ENCODE measurements at places on chromosomes 1 and 21.

DNA sequence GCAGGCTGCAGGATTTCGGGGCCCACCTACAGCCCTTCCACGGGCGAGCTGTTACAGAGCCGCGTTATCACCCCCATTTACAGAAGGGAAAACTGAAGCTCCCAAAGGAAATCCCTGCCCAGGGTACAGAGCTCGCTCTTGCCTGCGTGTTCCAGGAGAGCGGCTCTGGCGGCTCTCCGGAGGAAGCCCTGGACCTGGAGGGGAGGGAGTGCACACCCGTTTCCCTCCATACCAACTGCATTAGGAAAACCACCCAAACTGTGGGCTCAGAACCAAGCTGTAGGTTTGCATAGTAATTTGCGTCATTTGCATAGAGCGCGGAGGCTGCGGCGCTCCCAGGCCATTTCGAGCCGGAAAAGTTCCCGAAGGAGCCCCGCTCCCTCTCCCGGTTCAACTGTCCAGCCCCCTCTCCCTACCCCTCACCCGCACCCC lies 24.7 kb upstream of the ADGRB2 start:
- DNase-seq, result peak; percentile 78

DNA sequence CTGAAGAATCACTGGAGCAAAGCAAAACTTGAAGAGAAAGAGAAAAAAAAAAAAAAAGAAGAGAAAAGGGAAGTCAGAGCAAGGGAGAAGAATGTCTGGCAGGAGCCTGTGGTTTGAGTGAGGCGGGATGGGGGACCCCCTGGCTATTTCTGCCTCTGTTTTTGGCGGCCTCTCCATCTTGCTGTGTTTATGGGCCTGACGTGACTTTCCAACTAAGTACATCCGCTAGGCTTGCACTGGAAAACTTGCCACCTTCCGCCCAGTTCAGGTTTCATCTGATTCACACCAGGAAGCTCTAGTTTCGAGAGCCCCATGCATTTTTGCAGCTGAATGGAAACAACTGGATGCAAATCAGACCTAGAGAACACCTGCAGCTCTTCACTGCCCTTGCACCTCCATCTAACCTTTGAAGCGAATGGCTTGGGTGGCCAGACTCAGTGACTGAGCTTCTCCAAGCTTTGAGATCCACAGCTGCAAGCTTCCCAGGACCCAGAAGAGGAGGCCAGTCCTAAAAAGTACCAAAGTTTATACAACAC lies 28.0 kb downstream of the TBX15 start:
- peak; percentile 89 for DNase-seq

DNA sequence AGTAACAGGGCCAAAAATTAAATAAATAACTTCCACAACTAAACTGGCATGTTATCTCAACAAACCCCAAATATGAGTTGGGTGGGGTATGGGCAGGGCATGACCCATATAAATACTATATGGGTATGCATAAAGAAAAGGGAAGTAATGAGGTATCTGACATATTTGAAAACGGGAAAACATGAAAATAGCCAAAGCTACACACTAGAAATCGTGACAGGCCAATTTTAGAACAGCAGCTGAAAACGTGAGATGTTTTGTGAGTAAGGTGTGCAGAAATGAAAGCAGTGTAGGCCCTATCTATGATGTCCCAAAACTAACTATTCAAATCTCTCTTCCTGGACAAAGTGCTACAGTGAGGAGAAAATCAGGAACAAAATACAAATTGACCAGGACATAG lies 537.9 kb upstream of the NR5A2 start:
- DNase-seq, result no peak

GRCh38 chr1:165852871-165853270 lies 25.5 kb downstream of the UCK2 start:
- DNase-seq, result no peak

GRCh38 chr21:18608226-18608625 lies 204.6 kb upstream of the TMPRSS15 start:
- DNase-seq, result no peak

DNA sequence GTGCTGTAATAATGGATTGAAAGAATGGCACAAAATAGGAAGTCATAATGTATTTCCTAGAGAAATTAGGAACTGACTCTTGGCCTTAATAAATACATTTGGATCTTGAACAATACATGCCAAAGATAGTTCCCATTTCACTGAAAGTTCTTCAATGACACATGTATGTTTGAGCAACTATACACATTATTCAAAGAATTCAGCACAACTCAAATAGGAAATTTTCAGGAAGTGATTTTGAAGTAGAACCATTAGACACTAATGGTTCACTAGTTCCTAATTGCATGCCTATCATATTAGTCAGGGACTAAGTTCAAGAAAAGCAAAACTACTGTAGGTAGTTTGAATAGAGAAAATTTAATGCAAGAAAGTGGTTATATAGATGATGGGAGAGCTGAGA lies 404.7 kb downstream of the LMO4 start:
- no peak for DNase-seq

DNA sequence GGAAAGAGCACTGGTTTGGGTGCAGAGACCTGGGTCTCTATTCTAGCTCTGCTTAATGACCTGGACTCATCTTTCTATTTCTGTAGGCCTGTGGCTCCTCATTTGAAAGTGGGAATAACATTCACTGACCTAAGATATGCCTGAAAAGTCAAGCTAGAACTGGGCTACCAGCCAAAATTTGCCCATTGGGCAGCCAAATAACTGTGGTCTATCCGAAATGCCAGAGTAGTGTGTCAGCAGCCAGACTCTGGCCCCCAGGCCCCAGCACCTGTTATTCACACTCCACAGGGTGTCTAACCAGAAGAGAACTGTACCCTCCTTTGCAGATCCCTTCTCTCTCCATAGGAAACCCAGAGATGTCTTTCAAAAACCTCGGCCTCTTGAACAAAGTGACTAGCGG lies 12.6 kb downstream of the DAB1 start:
- peak; percentile 65 for DNase-seq

- no peak for DNase-seq
Observed at GRCh38 chr21:42542196-42542595, 28.5 kb downstream of the SLC37A1 start.

DNA sequence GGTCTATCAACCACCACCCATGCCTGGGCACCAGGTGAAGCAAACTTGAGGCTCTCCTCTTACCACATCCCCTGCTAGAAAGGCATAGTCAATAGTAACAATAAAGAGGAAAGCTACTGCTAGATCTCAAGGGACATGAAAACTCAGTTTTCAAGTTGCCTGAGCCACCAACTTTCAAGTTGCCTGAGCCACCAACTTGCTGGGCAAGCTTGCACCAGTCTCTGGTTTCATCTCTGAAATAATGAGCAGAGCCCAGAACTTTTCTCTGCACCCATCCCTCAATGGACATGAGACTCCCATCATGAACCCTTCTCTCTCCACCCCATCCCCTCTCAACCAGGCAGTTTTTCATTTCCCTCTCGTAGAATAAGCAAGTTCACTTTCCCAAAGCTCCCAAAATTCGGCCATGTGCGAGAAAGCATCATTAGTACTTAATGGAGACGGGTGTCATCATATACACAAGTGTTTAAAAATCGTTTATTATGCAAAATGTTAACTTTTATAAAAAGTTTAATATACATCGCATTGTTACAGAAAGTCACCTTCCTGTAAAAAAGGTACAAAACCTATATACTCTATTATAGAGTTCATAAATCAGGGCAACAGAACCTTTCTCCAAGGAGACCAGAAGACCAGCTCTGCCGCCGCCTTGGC lies 1.7 kb downstream of the ID3 start:
- peak; percentile 14 for DNase-seq

GRCh38 chr1:15493869-15494390 lies 18.0 kb downstream of the CELA2B start:
- no peak for DNase-seq

- no peak for DNase-seq
Observed at GRCh38 chr1:160069460-160070231, at the start of gene KCNJ10. KCNJ10 (minus strand) TSS chr1:160070160; CDS start chr1:160042532, 27,628 bp downstream.

DNA sequence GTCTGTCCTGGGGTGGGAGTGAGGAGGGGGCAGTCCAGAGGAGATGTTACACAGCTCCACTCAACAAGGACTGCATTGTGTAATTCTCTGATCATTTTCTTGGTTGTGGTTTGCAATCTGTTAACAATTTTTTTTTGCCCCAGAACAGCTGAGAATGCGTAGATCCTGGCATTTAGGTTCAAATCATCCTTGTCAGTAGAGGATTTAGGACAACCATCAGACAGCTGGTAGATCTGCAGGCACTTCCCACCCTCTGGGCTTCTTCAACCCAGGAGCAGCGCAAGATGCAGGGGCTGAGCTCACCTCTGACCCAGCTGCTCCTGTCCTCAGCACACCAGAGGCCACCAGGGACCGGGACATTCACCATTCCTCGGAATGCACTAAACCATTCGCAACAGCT lies 13.5 kb downstream of the BCAR3 start:
- DNase-seq, result peak; percentile 55

GRCh38 chr1:30521261-30521865 lies 202.0 kb downstream of the MATN1 start:
- DNase-seq, result no peak

DNA sequence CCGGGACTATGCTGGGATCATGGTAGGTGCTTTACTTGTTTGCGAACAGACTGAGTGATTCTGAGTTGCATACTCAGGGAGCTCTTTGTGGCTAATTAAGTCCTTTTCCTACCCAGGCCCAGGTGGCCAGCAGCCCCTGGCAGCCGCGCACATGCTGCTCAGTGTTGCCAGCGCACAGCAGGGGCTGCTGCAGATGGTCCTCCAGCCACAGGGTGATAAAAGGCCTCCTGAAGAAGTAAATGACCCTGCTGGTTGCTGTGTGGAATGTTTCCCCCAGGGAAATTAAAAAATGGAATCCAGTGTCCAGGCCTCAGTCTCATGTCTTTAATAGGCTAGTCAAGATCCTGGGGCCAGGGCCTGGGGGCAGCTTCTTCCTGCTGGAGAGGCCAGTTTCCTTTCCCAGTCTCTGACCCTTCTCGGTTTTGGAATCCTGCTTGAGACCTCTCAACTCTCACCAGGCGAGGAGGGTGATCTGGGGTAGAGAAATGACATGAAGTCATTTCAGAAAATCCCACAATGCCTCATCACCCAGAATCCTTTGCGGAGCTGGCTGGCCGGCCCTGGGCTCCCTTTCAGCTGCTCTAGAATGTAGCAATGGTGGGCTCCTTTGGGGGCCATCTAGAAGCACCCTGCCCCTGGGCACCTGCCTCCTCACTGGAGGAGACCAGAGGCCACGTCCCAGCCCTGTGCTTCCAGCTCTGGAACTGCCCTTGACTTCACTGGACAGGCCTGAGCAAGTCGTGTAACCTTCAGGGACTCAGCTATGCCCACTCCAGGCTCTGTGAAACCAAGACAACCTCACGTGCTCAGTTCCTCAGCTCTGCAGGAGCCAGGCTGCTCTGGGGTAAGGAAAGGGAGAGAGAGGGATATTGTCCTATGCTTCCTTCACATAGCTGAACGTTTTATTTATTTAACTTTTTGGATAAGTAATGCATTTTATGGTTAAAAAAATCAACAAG lies 131.4 kb downstream of the MRPS6 start:
- DNase-seq, result no peak

- DNase-seq, result no peak
Observed at GRCh38 chr1:89085781-89086180, 20.8 kb upstream of the GBP1 start.

- DNase-seq, result no peak
Observed at GRCh38 chr1:110455151-110455550, 4.2 kb downstream of the PROK1 start.

GRCh38 chr21:42002421-42002958 lies 7.7 kb downstream of the ZBTB21 start:
- DNase-seq, result peak; percentile 89

DNA sequence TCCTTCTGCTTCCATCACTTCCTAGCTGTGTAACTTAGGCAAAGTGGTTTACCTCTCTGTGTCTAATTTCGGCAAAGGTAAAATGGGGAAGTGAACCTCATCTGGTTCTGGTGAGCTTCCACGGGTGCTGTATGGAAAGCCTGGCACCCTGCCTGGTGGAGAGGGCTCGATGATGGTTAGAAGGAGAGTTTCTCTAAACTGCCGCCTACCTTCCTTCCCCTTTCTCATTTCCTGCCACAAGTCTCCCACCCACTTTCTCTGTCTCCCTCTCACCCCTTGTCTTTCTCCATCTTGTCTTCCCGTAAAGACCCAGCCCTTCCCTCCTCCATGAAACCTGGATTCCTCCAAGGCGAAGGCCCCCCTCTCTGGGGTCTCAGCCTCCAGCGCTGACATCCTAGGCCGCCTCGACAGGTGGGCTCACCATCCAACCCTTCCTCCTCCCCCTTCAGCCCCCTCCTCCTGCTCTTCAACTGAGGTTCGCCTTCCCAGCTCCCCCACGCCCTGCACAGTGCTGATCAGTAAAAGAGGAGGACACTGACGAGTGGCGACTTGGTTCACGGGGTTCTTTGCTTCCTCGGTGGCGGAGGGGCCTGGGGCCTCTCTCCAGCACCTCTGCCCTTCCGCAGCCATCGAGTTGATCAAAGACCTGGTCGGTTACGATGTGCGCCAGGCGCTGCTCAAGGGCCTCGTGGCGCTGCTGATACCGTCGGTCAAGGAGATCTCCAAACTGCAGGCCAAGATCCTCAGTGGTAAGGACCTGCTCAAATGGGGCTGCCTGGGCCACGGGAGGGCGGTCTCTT lies 7.3 kb downstream of the RNU5D-1 start:
- no peak for DNase-seq

GRCh38 chr1:168085401-168085872 lies 51.3 kb downstream of the GPR161 start:
- no peak for DNase-seq
